T-helper 9 cell (primary cell): ENCODE measurements at places on chromosomes 6 and 20.

DNA sequence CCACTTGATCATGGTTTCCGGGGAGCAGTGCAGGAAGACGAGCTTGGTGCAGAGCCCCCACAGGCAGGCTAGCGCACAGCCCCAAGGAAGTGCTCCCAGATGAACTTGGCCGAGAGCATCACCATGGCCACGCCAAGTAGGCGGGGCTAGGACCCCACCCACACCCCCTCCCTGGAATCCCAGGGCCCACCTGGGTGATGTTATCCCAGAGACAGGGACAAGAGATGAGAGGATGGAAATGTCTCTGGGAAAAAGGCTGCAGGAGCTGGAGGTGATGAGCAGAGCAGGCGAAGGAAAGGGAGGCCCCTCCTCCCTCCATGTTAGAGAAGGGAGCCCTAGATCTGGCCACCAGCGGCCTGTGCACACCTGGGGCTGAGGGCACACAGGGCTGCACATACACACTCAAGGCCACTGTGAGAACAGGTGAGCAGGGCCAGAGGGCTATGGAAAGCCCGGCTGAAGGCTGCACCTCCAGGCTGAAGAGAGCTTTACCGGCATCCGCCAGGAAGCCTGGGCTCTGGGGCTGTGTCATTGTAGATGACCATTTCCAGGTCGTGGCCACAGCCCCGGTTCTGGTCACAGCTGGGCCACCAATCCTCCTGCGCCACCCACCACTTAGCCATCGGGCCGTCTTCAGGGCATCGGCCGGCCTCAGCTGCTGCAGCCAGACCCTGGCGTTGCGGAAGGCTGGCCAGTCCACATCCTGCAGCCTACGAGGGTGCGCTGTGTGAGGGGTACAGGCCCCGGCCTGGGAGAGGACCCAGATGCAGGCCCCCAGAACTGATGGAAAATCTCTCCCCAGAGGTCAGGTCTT, 24.9 kb downstream of the NPEPL1 start:
- DNase-seq: no peak

DNA sequence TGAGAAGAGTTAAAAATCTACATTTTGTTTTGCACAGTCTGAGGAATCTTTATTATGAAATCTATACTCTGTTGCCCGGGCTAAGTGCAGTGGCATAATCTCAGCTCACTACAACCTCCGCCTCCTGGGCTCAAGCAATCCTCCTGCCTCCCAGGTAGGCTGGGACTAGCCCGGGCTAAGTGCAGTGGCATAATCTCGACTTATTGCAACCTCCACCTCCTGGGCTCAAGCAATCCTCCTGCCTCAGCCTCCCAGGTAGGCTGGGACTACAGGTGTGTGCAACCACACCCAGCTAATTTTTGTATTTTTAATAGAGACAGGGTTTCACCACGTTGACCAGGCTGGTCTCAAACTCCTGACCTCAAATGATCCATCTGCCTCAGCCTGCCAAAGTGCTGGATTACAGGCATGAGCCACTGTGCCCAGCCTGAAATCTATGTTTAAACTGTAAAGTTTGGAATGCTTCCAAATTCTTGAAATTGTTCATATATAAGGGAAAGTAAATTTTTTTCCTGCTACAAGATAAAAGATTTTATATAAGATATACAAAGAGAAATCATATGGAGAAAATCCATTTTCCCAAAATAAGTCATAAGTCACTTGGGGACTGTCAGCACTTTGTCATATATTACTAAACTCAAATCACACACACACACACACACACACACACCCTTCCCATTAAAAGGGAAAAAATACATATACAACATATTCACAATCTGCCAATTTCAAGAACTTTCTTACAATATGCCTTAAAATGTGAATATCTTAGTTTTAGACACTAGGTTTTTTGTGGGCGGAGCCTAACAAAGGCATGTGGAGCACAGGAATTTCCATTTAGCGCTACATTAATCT, 19.4 kb downstream of the PTPRK start:
- DNase-seq: no peak

- no peak for DNase-seq
Observed at GRCh38 chr6:111761783-111762312, 111.4 kb downstream of the FYN start.

DNA sequence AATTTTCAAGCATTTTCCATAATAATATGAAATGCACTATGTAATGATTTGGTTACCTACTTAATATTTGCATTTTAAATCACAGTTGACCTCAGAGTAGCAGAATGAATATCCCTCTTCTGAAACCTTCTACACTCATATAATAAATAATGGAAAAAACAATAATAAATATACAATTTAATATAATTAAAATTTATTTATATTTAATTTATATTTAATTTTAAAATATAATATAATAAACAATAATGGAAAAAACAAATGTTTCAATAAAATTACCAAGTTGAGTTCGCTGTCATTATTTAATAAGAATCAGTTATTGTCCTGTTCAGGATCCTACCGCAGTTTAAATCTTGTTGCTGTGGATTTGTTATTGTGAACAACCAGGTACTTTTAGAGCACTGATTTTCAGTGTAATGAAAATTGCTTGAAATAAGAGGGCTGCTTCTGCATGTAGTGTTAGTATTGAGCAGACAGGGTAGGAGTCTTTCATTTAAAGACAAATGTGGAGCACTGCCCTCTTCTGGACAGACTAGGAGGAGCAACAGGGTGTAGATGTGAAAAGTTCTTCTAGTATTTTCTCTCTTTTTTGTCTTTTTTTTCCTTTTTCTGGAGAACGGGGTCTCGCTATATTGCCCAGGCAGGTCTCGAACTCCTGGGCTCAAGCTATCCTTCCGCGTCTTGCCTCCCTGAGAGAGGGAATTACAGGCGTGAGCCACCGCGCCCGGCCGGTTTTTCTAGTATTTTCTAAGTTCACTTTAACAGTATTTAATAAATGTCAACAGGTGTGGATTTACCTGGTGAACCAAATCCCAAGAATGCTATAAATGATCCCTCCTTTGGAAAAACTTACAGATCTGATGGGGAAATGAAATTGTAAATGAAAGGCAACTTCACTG, 13.6 kb downstream of the TRAPPC3L start:
- DNase-seq: peak; percentile 48

DNA sequence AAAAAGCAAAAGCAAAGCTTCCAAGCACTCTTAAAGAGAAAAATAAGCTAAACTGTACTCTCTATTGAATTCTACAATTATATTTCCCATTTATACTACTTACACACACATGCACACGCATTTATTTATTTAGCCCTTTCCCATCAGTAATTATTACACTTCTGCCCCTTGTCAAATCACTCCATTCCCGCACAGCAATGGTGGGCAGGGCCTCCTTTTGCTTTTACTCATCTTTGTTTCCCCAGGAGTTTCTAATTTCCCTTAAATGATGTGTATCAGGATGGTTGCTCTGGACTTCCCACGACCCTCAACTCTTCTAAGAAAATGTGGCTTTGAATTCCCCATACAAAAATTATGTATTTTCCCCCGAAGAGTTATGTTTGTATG, 19.9 kb downstream of the PXT1 start:
- no peak for DNase-seq

DNA sequence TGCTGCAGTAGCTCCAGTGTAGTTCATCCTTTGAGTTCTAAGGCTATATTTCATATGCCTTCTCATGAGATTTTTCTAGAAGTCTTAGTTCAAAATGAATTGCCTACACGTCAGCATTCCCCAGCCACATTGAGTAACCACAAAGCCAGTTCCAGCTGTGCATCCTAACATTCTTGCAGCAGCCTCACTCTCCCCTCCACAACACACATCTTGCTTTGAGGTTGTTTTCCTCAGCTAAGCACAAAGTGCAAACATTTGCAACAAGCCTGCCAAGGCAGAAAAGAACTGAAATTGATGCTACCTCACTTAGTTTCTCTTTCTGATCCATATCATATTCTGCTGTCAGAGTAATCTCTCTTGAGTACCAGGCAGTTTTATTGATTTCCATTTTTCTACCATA, 160.7 kb upstream of the KCNQ5 start:
- no peak for DNase-seq

DNA sequence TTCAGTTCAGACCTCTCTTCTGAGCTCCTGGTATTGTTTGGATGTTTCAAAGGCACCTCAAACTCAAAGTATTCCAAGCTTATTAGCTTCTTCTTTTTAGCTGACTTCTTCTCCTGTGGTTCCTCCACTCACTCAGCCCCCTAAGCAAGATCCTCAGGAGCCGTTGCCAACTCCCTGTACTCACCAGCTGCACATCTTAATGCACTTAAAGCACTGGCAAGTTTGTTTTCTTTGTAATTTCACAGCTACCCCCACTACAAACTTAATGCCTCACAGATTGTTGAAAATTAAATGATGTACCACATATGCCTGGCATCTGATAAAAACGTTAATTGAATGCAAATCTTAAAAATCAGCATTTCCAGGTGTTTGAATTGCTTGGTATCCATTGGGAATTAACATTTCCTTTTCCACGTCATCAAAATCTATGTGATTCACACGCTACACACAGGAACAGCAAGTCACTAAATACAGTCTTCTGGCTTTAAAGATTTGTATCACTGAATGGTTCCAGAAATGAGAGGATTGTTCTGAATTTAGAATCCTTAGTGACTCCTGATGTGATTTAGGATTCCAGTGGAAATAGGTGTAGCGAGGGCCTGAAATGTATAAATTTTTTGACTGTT, 24.5 kb downstream of the CALHM6 start:
- no peak for DNase-seq

DNA sequence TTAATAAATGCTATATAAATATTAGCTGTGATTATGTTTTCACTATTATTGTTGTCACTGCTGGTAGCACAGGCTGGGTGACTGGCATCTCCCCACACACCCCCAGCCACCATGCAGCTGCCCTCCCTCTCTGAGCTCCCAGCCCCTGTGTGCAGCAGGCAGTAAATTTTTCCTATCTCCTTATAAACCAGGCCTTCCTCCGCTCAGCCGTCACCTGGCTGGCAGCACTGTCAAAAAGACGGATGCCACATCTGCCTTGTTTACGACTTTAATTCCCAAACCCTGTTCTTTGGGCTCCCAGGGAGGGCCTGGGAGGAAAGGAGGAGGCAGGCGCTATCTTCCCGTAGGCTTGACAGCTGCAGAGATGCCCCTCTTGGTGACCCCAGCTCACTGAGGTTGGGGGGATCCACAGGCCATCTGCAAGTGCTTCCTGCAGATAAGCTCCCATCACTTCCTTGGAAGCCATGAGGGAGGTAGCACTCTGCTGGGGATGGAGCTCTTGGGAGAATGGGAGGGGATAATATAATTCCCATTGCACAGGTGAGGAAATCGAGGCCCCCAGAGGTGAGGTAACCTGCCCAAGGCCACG, 94.5 kb downstream of the GRM4 start:
- DNase-seq: no peak

DNA sequence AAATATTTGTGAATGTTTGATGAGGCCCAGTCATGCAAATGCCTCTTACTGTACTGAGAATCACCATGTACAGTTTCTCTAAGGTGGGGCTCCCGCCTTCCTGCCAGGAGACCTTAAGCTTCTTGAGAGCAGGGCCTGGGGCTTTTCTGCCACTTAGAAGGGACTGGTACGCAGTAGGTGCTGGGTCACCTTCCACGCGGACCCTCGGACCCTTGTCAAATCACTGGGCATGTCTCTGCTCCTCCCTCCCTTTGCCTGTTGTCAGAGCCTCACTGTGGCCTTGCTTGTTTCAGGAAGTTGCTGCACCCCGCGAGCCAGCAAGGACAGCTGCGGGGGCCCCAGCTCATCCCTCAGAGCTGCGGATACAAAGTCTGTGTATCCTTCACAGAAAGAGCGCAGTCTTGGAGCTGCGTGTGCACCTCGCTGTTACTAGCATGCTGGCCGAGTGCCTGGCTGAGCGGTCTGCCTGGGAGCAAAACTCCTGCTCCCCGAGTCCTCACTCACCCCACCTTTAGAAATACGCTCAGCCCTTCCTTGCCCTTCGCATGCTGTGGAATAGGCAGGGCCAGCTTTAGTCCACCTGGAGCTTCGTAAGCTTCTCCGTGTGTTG, 30.7 kb upstream of the IRF4 start:
- DNase-seq: no peak

DNA sequence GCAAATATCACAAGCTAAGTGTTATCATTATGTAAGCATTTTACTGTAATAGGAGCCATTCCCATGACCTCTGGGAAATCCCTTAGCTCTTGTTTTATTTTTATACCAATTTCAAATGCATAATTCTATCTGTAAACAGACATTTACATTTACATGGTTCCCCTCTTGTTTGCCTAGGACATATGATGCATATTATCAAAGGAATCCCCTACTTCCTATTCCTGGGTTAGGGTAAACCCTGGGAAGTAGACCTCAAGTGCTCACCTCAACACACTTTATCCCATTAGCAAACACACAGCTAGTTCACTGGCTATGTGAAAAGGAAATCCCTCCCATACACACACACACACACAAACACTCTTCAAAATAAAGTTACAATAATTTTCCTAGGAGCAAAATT, 27.1 kb downstream of the PDE10A start:
- DNase-seq: no peak
